Activated CD4-positive, alpha-beta T cell treated with anti-CD3 and anti-CD28 coated beads for 24 hours (primary cell): ENCODE measurements at places on chromosomes 1 and 21.

GRCh38 chr1:53015508-53015860, 46.5 kb upstream of the PODN start:
- DNase-seq, result no peak

- DNase-seq, result no peak
These were observed 396.6 kb downstream of the NPHP4 start for GRCh38 chr1:5595531-5596170.

DNA sequence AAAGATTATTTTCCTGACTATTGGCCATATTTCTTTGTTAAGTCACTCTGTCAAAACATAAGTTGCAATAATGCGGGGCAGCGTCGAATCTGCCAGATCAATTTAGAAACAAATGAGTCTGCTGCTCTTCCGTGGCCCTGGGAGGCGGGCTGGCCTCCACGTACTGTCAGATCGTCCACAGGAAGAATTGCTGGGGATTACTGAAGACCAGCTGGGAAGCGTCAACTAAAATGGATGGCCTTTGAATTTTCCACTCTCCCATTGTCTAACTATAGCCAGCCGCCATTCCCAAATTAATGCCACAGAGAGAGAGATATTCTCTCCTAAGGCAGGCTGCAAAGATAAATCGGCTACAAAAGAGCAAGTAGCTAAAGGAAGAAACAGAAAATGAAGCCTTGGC, 560.2 kb downstream of the SMYD3 start:
- DNase-seq, result no peak

DNA sequence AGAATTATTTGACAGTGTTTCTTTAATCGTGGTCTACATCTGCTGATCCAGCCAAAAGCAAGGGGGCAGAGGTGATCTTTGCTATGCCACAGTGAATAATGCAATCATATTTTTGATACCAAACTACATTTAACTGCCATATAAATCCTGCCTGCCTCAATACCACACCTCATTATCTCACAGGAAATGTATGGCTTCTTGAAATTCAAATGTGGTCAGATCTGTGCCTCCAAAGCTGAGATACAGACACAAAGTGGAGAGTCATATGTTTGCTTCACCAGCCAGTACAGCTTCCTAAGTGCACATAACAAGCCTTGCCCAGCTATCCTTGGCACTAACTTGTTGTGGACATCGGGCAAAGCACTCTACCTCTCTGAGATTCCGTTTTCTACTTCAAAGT, 250.0 kb upstream of the NFIA start:
- DNase-seq, result no peak

- no peak for DNase-seq
These were observed 56.1 kb upstream of the SDC3 start for GRCh38 chr1:30964706-30965105.

GRCh38 chr1:64843675-64844074, 98.8 kb downstream of the RAVER2 start:
- no peak for DNase-seq

GRCh38 chr21:45542242-45542666, at the start of gene SLC19A1:
Gene SLC19A1 (minus strand): TSS chr21:45542440. CDS start chr21:45537959, 4,481 bp downstream.
- DNase-seq, result peak; percentile 68

- no peak for DNase-seq
These were observed 168.4 kb upstream of the DMRTA2 start for GRCh38 chr1:50591598-50591997.

GRCh38 chr1:184199438-184200085, 148.0 kb downstream of the TSEN15 start:
- DNase-seq, result no peak

- no peak for DNase-seq
These were observed 86.6 kb downstream of the OMA1 start for GRCh38 chr1:58459911-58460310.

DNA sequence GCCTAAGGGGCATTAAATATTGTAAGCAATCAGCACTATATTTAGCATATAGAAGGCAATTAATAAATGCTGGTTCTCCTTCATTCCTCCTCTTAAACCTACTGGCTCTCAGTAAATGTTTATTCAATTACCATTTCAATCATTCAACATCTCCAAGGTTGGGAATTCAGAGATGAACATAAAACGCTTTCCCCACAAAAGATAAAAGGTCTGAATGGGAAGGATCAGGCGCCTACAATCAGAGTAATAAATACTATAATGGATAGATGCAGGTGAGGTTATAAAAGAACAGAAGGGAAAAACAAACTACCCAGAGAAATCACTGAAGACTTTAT, 407 bp upstream of the KTI12 start:
- no peak for DNase-seq

DNA sequence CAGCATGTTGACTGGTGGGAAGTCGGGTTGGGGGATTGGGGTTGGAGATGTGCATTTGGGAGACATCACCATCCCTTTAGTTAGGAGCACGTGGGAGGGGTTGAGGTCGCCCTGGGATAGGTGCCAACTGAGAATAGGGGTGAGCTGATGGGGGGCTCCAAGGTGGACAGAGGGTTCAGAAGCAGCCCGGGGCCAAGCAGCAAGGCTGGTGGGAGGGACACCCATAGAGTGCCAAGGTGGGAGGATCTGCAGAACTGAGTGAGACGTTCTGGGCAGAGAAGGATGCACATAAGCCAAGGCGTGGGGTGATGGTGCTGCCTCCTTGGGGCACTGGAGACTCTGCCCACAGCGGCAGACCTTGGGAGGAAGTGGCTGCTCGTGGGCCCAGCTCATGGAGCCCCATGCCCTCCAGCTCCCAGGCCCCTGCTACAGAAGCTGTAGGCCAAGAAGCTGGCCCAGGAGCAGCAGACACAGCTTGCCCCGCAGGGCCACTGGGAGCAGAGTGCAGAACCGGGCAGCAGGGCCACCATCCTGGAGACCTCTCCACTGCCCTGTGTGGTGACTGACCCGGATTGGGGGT, 31.4 kb upstream of the PKP1 start:
- no peak for DNase-seq

DNA sequence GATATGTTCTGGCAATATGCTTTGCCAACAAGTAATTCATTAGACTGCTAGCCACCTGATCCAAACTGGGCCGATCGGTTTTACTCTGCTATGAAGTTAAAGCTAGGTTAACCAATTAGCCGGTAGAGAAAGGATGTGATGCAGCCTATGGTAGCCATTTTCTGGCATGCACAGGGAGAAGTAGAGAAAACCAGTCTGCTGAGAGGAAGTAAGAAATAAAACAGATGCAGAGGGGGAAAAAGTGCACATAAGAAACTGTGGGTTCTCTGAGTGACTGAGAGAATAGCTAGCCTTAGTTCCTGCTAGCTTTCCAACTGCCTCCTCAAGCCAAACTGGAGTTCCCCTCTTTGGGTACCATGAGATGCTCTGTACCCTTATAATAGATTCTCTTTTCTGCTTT, 52.8 kb downstream of the ARID4B start:
- DNase-seq, result no peak

DNA sequence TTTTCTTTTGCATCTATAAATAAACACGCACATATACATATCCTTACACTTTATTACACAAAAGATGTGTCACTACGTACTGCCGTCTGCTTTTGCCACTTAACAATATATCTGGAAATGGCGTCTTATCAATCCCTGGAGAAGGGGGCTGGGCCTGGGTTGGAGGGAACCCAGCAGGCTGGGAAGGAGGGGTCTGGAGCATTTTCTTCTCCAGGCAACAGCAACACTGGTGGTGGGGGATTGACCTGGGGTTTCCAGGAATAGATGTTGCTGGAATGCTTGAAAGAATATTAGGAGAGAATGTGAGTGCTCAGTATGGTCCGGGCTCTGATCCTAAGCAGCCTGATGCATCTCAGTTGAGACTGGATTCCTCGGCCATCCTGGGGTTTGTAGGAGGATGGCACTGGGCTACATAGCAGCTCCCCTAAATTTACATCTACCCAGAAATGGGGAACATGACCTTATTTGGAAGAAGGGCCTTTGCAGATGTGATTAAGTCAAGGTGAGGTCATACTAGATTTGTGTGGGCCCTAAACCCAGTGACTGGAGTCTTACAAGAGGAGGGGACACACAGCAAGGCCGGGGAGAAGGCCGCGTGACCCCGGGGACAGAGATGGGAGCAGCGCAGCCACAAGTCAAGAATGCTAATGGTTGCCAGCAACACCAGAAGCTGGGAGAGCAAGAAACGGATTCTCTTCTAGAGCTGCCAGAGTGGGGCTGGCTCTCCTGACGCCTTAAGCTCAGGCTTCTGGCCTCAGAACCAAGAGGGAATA, 98.6 kb downstream of the SIK1 start:
- no peak for DNase-seq

GRCh38 chr21:42746593-42747275, 93.3 kb downstream of the PDE9A start:
- no peak for DNase-seq

DNA sequence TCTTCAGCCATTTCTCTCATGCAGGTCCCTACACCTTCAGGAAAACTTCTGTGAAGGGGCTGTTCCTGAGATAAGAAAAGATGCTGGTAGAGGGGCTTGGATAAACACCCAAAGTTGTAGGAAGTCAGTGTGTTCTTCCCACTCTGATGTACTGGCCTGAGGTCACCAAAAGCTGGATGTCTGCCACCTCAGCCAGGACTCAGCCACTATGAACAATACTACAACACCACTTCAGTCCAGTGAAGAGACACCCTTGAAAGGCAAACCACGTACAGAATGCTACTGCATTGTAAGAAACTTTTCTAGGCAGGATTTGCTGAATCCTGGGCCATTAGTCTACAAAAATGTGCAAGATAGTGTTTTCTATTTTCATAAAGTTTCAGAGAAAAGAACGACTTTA, 2.4 kb downstream of the PTPN14 start:
- no peak for DNase-seq

- peak; percentile 38 for DNase-seq
These were observed 28.3 kb upstream of the A3GALT2 start for GRCh38 chr1:33349081-33349759.

DNA sequence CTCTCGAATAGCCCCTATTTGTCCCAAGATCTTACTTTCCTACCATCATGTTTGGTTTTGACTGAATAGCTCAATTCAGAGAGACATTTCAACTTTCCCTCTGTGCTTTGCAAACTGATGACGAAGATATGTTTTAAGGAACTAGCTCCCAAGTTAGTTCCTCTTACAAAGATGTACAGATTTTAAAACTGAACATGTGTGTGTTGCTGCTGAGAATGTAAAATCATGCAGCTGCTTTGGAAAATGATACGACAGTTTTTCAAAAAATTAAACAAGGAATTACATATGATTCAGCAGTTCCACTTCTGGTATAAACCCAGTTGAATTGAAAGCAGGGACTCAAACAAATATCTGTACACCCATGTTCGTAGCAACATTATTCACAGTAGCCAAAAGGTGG, 33.6 kb downstream of the KIF26B start:
- no peak for DNase-seq

DNA sequence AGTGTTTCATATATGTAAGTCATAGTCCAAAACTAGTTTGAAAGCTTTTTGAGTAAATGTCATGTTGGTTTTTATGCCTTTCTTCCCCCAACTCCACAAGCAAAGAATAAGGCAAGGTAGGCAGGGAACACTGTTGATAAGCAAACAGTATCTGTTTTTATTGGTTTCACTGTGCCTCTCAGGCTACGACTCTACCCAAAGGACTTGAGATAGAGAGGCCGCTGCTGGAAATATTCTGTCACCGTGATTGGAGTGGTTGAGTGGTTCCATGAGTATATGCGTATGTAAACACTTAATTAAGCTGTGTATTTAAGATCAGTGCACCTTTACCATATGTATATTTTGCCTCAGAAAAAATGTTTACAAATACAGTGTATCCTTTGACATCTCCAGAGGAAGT, 138.1 kb upstream of the KIF26B start:
- DNase-seq, result no peak

DNA sequence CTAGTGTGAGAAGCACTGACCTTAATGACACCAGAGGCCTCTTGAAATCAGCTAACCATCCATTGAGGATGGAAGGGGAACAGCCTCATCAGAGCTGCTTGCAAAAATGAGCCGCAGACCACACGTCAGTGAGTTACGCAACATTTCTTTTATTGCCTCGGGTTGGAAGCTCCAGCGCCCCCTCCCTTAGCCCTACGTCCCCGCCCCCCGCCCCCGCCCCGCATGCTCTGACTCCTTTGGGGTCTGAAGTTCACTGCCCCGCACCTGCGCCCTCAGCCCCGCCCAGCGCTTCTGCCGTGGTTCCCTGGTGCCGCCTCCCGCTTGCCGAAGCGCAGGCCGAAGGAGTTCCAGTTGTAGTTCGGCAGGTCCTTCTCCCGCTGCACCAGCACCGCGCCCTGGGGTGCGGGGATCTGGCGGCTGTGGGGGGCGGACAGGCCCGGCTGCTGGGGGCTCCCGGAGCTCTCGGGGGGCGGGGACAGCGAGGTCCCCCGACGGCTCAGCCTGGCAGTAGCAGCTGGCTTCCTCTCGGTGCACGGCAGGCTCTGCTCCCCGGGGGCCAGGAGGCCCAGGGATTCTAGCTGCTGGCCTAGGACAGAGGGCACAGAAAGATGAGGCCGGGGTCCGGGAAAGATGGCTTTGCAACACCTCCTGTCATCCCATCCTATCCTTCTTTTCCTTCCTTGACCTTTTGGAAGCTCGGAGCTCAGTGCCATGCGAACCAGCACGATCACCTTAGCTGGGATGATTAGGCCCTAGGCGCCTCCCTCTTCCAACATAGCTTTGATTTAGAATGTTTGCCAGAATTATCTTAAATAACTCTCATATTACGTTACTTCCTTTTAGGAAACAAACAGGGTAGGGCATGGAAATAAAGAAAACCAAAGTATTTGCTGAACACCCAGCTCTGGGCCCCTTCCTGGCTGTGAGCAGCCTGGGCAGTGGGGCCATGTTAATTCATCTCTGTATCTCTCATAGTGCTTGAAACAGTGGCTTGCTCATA, 5.8 kb downstream of the KISS1 start:
- DNase-seq, result no peak

- no peak for DNase-seq
These were observed 58.5 kb downstream of the WDR4 start for GRCh38 chr21:42820616-42821465.

GRCh38 chr1:93979718-93980319, 70.6 kb upstream of the GCLM start:
- no peak for DNase-seq

DNA sequence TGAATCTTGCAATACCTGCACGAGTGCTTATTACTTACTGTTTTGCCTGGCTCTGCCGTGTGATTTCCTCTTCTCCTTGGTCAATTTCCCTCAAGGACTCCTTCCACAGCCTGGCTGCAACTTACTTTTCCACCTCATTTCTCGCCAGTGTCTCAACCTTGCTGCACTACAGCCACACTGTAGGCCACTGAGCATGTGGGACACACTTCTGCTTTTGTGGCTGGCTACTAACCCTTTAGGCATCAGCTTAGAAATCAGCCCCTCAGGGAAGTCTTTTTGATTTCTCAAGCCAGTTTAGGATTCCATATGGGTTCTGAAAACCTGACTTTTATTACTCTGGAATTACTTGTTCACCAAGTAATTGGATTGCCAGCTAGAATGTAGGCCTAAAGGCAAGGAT, 5.2 kb upstream of the DMRTB1 start:
- DNase-seq, result no peak

DNA sequence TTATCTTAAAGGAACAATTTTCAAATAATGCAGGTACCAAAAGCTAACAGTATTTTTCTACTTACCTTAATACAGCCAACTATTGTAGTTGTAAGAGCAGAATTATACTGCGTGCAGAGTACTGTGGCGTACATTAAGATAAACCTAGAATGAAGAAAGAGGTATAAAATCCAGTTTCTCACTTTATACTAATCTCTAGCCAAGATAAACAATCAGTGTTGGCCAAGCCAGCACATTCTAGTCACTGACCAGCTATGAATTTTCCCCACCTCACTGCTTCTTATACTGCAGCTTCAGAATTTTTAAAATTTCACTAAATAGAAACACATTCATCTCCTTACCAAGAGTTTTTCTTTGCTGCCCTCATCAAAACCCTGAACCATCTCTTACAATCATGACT, 33.6 kb downstream of the SLC35D1 start:
- no peak for DNase-seq
